ENCODE measurements at places on chromosomes 13 and 19.

DNA sequence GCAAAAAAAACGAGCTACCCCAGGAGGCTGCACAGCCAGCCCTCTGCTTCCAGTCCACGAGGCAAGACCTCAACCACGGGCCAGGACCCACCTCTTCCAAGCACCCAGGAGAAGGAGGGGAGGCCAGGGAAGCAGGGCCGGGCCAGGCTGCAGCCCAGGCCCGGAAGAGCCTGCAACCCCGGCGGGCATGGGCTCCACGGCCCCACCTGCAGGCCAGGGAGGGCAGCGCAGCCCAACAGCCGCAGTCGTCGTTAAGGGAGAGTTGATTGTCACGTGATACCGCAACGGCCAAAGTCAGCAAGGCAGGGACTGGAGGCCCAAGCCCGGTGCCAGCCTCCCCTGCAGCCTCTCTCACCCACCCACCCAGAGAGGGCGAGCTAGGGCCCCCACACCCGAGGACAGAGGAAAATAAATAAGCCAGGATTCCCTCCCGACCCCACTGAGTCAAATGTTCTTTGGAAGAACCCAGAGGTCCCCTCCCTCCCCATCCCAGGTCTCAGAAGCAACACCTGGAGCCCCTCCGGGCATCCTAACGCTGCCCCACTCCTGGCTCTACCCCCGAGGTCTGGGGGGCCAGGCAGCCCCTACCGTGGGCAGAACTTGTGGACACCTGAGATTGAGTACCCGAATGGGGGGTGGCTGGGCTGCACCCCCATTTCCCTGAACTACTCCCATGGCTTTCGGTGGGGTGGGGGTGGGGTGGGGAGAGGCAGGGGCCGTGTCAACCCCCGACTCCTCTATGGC is 5.2 kb upstream of the REXO1 start:
- peak; percentile 80 for DNase-seq

DNA sequence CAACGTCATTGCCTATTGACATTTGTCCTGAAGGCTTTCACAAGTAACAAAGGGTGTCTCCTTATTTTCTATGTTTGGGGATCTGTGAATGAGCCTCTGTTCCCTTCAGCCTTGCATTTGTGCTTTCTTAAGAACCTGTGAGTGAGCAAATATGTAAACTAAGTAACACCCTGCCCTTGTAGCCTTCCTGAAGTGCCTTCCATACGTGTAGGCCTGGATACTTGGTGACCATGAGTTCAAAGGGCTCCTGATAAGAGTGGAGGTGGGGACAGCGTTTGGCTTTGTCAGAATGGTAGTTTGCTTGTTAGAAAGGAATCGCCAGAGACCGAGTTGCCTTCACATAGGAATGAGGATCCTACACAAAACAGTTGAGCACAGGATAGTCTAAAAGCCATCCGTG is 14.5 kb upstream of the CCDC97 start:
- no peak for DNase-seq

GRCh38 chr19:19095691-19096090 is 31.9 kb downstream of the SLC25A42 start:
- DNase-seq: no peak

GRCh38 chr19:45136507-45137178 is 24.1 kb downstream of the NKPD1 start:
- DNase-seq: no peak

DNA sequence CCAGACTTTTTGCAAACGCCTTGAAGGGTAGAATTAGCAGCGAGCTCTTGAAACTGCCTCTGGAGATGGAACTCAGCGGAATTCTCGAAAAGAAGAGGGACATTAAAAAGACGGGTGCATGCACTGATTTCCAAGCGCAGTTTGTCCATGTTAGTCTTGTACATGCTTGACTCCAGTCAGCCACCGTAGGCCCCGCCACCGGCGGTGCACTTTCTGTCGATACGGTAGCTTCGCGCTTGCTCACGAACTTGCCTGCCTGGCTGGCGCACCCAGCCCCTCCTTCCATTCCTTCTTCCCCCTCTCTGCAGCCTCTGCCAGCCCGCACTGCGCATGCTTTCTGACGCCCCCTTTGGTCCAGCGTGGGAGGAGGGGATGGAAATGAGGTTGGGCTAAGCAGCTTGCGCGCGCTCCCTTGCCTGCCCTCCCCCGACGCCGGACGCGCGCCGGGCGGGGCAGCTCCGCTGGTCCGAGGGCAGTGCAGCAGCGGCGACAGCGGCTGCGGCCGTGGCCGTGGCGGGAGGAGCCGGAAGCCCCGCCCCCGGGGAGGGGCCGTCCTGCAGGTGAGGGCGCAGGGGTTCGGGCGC is at the start of gene ZNF575:
ZNF575 (plus strand) TSS at position 227 of the 584 bp plus-strand sequence. CDS start 1,235 bp downstream, outside the sequence.
- peak; percentile 90 for DNase-seq

DNA sequence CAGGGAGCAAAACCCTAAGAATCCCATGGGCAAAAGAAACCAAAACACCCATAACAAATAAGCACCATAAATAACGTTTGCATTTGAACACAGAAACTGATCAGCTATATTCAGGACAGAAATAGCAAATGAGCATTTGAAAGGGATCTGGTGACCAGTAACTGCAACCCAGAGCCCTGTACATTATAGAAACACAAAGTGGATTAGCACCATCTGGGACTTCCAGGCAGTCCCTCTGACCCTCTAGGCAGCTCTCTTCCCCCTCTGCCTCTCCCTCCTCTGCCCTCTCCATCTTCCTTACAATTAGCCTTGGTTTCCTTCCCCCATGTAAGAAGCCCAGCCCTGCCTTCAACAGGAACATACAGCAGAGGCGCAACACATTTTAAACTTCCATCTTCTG is 215.0 kb downstream of the DCLK1 start:
- DNase-seq: no peak

GRCh38 chr19:1266916-1267476 is 2.1 kb upstream of the CIRBP start:
- peak; percentile 71 for DNase-seq

DNA sequence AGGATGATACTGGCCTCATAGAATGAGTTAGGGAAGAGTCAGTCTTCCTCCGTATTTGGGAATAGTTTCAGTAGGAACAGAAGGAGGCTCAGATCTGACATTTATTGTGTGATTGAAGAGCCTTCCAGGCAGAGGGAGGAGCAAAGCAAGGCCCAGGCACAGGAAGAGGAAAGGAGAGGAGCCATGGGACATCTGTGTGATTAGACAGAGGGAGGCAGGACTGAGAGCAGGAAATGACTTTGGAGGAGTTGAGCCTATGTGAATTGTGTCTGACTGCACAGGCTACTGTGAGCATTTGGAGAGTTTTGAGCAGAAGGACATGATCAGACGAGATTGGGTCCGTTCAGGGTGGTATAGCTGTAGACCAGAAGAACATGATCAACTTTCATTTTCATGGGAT is 8.5 kb downstream of the SIGLEC7 start:
- DNase-seq: no peak

DNA sequence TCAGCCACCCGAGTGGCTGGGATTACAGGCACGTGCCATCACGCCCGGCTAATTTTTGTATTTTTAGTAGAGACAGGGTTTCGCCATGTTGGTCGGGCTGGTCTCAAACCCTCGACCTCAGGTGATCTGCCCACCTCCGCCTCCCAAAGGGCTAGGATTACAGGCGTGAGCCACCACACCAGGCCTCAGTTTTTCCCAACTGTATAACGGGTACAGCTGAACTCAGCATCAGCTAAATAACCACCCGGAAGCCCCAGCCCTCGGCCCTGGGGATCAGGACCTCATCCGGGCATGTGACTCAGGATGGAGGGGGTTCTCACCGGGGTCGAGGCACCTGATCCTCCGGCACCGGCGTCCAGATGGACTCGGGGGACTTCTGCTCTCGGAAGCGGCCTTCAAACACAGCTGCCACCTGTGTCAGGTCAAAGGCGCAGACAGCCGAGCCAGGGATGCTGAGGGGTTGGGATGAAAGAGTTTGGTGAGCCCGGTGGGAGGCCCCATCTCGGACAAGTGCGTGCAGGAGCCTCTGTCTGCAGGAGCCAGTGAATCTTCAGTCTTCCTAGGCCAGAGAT is 8.9 kb downstream of the SEMA6B start:
- DNase-seq: no peak

DNA sequence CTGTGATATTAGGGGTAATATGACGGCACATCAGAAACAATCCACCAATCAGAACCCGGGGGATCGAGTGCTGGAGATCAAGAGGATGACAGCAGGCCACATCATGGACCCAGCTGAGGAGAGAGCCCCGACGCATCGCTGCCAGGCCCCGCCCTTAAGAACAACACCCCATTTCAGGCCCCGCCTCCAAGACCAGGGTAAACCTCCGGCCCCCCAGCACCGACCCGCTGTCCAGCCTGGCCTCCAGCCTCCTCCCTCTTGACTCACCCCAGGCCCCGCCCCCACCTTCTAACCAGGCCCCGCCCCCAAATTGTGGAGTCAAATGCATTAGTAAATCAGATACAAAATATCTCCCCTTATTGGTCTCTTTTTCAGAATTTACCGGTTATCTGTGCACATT is 4.7 kb upstream of the ZNF611 start:
- no peak for DNase-seq

GRCh38 chr13:44191504-44192171 is 182.0 kb upstream of the SERP2 start:
- DNase-seq: peak; percentile 53

- no peak for DNase-seq
These were observed 18.2 kb upstream of the ZMYM5 start for GRCh38 chr13:19881641-19882040.

- DNase-seq: peak; percentile 15
These were observed 1.7 kb downstream of the ATP13A1 start for GRCh38 chr19:19661675-19662251.

- DNase-seq: no peak
These were observed 68.6 kb downstream of the NDFIP2 start for GRCh38 chr13:79549355-79550106.

- no peak for DNase-seq
These were observed 23.1 kb downstream of the FLT3 start for GRCh38 chr13:28077231-28077630.

DNA sequence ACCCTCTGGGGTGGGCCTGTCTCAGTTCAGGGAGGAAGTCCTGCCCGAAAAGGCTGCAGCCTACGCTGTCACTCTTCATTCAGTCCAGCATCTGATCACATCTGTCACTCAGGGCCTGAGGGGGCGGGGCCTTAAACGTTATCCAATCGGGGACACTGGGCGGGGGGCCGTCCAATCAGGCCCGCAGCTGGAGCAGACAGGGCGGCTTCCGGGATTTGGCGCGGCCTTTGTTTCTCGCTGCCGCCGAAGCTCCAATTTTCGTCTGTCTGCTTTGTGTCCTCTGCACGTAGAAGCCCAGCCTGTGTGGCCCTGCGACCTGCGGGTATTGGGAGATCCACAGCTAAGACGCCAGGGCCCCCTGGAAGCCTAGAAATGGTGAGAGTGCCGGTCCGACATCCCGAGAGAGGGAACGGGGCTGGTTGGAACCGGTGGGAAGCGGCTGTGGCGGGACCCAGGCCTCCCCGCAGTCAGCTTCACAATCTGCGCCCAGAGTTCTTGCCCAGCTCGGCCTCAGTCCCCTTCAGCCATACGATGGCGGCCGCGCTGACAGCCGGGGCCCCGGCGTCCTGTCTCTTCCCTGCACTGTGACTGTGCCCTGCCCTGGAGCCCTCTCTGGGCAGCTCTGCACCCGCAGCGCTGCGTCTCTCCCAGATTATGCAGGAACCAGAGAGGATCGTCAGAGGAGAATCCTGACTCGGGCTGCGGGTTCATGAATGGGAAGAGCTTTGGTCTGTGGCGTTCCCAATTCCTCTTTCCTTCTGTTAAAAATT is at the start of gene ZNF730:
ZNF730 (plus strand) TSS at position 224 of the 770 bp plus-strand sequence; CDS start at position 373, 149 bp downstream.
- peak; percentile 24 for DNase-seq

DNA sequence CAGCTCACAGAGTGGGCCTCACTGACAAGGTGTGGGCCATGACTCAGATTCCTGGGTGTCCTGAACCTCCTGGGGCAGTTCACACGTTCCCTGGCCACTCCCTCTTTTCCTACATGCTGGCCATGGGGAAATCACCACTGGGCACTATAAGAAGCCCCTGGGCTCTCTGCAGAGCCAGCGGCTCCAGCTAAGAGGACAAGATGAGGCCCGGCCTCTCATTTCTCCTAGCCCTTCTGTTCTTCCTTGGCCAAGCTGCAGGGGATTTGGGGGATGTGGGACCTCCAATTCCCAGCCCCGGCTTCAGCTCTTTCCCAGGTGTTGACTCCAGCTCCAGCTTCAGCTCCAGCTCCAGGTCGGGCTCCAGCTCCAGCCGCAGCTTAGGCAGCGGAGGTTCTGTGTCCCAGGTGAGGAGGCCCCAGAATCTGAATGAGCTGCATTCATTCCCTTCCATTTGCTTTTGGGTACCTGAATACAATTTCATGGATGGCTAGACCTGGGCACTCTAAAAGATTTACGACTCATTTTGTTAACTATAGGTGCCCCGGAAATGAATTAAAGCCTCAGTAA is at the start of gene OLFM4:
OLFM4 (plus strand) TSS at position 177 of the 567 bp plus-strand sequence; CDS start at position 201, 24 bp downstream.
- DNase-seq: no peak

DNA sequence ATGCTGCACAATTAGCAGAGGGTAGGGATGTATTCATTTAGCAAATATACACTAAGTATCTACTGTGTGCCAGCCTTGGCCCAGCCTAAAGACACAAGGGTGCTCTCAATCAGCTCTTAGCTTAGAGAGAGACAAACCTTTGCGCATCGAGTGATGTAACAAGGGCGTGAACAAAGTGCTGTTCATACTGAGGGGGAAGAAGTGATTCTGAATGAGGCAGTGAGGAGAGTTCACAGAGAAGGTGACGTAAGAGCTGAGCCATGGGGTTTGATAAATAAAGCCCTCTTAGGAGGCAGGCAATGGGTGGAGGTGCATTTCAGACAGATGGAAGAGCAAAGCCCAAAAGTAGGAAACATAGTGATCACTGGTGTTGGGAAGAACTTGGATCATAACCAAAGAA is 68.5 kb downstream of the FLT1 start:
- DNase-seq: no peak

DNA sequence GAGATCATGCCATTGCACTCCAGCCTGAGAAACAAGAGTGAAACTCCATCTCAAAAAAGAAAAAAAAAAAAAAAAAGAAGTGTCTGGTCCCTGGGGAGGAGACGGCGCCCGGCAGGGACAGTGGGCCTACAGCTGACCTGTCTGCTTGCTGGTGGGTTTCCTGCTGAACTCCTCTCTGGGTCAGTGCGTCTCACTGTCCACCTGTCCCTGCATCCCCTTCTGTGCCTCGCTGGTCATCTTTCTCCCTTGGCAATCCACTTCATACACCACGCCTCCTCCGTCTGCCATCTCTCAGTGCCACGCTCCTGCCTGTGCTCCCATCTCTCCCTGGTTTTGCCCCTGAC is 63.4 kb downstream of the ACSBG2 start:
- no peak for DNase-seq

GRCh38 chr19:47253467-47253881 is 2.9 kb upstream of the CCDC9 start:
- no peak for DNase-seq

GRCh38 chr19:10518444-10519361 is 1.5 kb upstream of the S1PR5 start:
- no peak for DNase-seq

GRCh38 chr19:35883882-35884281 is 15.5 kb downstream of the APLP1 start:
- DNase-seq: no peak

- no peak for DNase-seq
These were observed 124.5 kb downstream of the KDM4B start for GRCh38 chr19:5093297-5093928.
